ENCODE measurements at places on chromosomes 3 and 15.

GRCh38 chr15:88440021-88440420, 27.2 kb downstream of the MRPL46 start:
- no peak for DNase-seq

- no peak for DNase-seq
Measured at GRCh38 chr3:125179143-125179883, 33.2 kb downstream of the SLC12A8 start.

DNA sequence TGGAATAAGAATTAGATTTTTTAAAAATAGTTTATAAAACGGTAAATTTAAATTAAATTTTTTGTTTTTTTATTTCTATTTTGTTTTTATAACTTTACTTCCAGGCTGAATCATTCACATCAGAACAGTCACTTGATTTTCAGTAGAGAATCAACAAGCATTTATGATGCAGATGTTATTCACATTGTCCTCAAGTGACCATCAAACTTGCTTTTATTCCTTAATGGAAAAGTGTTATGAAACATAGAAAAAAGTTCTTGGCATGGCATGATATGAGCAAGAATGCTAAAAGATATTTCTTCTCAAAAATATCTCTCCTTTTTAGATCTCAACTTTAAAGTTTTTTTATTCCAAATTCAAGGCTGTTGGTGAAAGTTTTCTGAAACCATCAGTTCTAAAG, 70.9 kb upstream of the TGFBR2 start:
- DNase-seq, result peak; percentile 31

DNA sequence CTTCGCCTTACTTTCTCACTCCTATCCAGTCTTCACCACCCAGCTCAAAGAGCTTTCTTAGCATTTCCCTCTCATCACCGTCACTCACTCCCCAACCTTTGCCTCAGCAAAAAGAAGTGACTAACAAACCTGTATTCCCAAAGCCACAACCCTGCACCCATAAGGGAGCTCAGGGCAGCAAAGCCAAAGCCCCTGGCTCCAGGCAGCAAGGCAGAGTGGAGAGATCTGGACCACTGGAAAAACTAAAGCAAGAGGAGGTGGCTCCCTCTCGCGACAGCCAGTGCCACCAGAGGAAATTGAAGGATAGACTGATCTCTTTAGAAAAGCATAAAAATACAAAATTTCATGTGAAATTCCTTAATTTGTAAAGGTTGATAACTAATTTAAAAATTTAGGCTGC, 25.1 kb upstream of the CDCP1 start:
- DNase-seq, result no peak

GRCh38 chr3:32238453-32239306, at the start of gene CMTM8:
Gene CMTM8 (plus strand): TSS chr3:32238680. CDS start chr3:32238973, 293 bp downstream.
- DNase-seq, result peak; percentile 38

DNA sequence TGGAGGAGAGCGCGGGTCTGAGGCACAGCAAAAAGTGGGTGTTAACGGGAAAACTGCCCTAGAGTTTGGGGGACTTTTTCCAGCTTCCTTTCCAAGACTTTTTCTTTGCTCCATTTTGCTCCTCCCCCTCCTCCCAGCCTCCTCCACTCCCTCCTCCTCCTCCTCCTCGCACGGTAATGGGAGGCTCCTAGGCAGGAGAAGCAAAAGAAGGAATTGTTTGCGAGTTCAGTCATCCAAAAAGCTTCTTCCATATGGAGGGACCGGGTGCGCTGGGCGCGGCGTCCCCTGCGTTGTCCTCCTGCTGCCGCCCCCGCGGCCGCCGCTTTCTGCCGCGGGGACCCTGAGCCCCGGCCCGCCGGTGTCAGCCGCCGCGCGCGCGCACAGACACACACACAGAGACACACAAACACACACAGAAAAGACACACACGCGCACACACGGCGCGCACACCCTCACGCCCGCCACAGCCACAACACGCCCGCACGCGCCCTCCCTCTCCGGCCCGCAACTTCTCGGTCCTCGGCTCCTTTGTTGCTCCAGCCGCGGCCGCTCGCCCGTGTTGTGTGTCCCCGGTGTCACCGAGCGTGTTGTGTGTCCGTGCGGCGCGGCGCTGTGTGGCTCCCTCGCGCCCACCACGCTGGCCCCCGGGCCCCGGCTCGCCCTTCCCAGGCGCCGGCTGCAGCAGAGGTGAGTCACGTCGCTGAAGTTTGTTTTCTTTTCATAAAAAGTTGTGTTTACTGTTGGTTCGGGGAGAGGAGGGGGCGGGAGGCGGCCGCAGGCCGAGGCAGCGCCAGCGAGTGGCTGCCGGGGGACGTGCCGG, at the start of gene BOC:
BOC (plus strand) TSS at position 228 of the 820 bp plus-strand sequence. CDS start 38,246 bp downstream, outside the sequence.
- DNase-seq, result peak; percentile 50

- DNase-seq, result no peak
Measured at GRCh38 chr3:3351226-3351625, 171.7 kb upstream of the CRBN start.

DNA sequence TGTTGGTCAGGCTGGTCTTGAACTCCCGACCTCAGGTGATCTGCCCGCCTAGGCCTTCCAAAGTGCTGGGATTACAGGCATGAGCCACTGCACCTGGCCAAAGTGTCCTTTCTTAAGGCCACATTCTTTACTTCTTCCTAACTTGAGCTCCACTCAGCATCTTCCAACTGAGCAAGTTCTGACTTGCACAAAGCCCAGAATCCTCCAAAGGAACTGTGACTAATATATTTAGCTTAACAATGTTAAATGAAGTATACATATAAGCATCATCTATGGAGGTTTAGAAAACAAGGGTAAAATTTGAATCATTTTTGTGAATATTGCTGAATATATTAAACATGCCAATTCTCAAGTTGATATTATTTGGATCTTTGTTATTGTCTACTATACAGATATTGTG, 93.7 kb downstream of the SHQ1 start:
- DNase-seq, result no peak

GRCh38 chr3:48119505-48120193, 68.6 kb downstream of the CDC25A start:
- peak; percentile 71 for DNase-seq

DNA sequence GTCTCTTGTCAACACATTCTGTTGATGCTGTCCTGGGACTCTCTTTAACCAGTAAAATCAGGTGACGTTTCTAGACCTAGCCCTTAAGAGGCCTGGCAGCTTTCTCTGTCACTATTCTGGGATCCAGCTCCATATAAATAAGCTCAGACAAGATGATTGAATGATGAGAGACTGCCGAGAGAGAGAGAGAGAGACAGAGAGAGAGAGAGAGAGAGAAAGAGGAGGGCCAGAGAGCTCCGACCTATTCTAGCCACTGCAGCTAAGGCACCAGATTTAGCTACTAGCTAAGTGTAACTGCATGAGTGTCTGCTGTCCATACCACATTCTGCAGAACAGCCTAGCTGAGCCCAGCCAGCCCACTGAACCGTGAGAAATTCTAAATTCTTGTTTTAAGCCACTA, 36.1 kb upstream of the CTXND1 start:
- no peak for DNase-seq

GRCh38 chr3:101833446-101833974, 15.8 kb upstream of the NFKBIZ start:
- no peak for DNase-seq

DNA sequence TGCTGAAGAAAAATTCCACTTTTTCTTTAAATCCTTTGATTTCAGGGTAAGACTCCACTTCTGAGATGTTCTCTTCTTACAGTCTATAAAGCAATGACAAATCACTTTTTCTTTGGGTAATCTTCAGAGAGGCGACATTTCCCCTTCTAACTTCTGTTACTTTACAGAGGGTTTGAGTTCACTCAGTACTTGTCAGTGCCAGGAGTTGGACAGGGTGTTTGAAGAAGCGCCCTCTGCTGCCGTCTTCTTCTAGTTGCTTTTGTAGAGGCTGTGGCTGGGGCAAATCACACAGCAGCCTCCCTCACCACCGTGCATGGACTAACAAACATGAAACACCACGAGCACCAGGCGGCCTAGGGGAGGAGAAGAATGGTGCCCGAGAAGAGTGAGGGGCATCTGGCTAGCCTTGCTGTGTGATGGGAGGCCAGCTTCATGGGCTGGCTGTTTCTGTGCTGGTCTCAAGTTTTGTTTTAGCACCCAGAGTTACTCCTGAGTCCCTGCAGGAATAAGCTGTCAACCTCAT, at the start of gene CD80:
CD80 (minus strand) TSS at position 174 of the 523 bp plus-strand sequence. CDS start 1,886 bp downstream, outside the sequence.
- DNase-seq, result peak; percentile 47

DNA sequence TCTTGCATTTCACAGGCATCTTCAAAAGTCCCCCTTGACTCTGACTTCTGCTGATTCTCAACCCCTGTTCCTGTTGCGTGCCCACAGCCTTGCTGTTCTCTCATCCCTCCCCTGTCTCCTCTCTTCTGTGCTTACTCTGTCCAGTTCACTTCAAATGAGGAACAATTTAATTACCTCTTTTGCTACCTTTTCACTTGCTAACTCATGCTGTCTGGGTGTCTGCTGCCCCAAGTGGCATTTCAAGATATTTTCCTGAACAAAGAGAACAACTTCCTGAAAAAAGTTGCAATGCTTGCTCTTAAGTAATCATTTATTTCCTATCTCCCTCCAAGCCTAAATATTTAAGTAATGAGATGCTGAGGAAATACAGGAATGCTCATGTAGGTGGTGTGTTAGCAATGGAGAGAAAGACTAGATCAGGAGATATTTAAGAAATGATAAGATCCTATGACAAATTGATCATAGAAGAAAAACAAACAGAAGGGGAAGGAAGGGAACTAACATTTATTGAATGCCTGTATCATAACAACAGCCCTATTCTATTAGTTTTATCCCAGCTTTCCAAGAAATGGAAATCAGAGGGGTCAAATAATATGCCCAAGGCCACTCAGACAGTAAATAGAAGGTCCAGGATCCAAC, 42.2 kb downstream of the SV2B start:
- DNase-seq, result no peak

- DNase-seq, result no peak
Measured at GRCh38 chr3:135447483-135447882, 518.0 kb upstream of the PPP2R3A start.

DNA sequence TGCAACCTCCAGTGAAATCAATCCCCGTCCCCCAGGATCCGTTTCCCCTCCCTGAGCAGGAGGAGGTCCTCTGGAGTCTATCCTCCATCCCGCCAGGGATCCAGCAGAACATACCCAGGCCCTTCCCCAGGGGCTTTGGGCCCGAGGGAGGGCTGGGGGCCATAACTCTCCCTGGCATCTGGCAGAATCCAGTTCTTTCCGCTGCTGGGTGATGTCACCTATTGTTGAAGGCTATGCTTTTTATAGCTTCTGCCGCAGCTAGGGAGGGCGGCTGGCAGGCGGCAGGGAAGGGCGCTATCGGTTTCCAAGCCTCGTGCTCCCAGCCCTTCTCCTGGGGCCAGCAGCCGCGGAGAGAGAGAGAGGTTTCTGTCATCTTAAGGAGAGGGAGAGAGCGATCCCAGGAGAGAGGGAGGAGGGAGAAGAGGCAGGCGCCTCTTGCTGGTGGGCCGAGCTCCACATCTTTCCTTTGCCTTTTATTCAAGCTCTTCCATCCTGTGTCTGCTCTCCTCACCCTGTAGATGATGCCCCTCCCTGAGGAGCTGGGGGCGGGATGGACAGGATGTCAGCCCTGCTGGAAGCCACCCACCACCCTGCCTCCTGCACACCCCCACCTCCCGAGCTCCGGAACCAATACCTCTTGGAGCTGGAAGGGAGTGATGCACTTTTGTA, 120.1 kb downstream of the ANP32A start:
- peak; percentile 49 for DNase-seq

- DNase-seq, result no peak
Measured at GRCh38 chr15:43215961-43216360, 4.9 kb downstream of the EPB42 start.

DNA sequence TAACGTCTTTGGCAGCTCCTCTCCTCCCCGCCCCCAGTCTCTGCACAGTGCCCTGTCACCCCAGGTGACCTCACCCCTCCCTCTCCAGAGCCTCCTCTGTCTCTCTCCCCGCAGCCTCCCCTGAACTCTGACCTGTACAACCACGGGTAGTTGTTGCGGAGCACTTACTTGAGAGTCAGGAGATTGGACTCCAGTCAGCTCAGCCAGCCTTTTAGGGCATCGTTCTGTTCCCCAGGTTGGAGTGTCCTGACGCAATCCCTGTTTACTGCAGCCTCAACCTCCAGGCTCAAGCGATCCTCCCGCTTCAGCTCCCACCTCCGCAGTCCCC, 177.7 kb downstream of the UACA start:
- DNase-seq, result no peak

GRCh38 chr15:78524230-78524629, 16.0 kb upstream of the PSMA4 start:
- DNase-seq, result no peak

GRCh38 chr3:141268306-141268705, 36.7 kb downstream of the PXYLP1 start:
- no peak for DNase-seq

- peak; percentile 3 for DNase-seq
Measured at GRCh38 chr3:171101982-171102641, 75.6 kb upstream of the SLC2A2 start.

DNA sequence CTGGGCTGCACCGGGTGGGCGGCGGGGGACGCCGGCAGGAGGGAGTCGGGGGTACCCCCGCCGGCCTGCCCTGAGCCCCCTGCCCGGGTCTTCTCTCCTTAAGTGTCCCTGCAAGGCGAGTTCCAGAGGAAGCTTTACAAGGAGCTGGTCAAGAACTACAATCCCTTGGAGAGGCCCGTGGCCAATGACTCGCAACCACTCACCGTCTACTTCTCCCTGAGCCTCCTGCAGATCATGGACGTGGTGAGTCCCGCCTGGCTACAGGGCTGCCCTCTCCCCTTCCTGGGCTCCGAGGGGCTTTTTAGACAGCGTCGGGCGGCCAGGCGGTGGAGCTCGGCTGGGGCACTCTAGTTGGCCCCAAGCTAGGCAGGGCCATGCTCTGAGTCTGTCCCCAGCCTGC, 480 bp downstream of the CHRNA7 start:
- DNase-seq, result no peak

DNA sequence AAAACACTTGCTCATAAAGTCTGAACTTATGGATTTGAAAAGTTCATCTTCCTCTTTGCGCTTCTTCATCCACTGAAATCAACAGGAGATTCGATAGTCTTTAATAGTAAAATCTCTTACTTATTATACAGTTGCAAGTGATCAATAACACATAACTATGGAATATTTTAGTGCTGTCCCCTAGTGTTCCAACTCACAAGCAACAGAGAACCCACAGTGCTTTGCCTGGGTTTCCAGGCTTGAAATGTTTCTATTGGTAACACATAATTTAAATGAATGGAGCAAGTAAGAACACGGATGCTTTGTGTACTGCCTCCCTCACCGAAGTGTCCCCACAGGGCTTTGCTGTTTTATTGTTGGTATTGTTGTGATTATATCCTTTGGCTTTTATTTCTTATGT, 93.5 kb downstream of the WDR72 start:
- DNase-seq, result no peak

DNA sequence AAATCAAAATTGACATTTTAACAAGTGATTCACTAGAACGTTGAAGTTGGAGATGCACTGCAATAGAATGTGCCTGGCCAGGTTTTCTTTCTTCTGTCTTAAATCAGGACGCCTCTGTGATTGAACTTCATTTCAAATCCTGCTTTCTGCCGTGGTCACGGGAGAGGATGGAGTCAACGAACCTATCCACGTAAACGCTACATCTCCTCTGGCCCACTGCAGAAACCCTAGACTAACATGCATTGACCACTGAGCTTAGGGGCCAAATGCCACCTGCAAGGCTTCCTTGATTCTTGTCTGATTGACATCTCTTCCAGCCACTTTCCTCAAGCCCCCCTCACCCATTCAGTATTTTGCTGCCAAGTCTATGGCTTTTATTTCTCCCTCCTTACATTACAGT, 6.3 kb upstream of the MECOM start:
- DNase-seq, result no peak
